ENCODE measurements at places on chromosomes 11 and 22.

DNA sequence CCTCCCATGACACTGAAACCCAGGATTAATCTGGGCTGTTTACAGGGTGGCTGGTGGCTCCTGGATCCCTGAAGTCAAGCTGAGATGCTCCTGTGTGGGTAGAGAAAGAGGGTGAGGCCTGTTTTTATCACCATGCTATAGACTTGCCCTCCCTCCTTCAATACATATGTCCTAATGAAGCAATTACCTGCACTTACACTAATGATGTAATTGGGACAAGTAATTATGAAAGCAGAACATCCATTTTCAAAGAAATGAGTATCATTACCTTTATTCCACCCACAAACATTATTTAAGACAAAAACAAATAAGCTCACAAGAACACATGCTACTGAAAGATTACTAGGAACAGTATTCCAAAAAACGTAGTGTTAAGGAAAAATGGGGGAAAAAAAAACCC, 64.3 kb upstream of the CHRM4 start:
- DNase-seq, result no peak

DNA sequence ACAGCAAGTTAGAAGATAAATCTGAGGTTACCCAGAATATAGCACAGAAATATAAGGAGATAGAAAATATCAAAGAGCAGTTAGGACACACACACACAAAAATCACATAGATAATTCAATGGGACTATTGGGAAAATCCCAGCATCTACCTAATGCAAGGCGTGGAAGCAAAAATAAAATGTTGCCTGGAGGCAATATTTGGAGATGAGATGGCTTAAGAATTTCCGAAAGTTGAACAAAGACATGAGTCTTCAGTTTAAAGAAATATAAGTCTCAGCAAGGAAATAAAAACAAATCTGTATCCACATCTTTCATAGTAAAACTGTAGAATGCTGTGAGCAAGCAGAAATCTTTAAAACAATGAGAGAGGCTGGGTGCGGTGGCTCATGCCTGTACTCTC, 29.5 kb upstream of the ACR start:
- DNase-seq, result peak; percentile 74

DNA sequence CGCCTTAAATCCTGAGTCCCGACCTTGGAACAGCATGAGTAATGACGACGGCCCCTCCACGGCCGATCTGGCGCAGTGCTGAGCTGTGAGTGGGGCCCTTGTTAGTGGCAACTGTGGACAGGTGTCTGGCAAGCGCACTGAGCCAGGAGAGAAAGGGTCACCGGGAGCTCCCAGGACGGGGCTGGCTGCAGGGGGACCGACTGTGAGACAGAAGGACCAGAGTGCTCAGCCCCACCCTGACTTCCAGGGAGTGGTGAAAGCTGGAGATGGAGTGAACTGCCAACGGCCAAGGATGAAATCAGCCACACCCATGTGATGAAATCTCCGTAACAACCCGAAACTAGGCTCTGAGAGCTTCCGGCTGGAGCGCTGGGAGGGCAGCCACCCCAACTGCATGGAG, 228.6 kb downstream of the BRD1 start:
- peak; percentile 31 for DNase-seq

DNA sequence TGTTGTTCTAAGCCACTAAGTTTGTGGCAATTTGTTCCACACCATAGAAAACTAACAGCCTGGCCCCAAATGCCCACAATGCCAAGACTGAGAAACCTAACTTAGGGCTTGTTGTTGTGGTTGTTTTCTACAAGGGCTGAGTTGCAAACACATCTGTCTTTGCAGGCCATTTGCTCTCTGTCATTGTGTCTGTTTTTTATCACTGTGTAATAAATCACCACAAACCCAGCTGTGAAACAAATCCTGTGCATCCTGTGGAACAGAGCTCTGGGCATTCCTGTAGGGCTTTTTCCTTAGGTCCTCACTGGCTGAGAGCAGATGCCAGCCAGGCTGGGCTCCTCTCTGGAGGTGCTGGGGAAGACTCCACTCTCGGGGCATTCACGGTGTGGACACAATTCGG, 15.7 kb upstream of the SYT8 start:
- DNase-seq, result no peak

DNA sequence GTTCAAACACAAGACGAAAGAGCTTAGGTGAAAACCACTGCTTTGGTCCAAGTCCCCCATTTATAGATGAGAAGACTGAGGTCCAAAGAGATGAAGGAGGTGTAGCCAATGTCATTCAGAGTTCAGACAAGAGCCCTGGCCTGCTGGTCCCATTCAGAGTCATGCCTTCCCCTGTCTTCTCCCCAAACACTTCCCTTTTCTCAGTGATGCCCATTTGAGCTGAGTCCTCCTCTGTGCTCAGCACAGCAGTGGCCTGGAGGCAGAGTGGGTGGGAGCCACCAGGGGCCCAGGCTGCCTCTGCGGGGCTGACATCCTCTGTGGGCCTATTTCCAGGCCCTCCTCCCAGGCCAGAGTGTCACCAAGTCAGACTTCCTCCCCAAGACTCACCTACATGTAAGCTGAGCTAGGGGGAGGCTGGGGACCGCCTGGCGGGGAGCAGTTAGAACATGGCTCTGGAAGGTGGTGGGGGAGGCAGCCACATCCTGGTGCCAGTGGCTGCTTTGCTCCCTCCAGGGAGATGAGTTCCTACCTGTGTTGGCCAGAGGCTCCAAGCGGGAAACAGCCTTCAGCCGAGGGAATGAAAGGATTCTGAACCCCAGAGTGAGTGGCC, 22.4 kb upstream of the LRRC10B start:
- DNase-seq, result peak; percentile 74
